LoVo (cell line): ENCODE measurements at places on chromosomes 1 and 21.

- no peak for DNase-seq
Measured at GRCh38 chr1:93528412-93528811, 80.5 kb downstream of the FNBP1L start.

- no peak for DNase-seq
Measured at GRCh38 chr1:240029418-240029817, 62.3 kb upstream of the FMN2 start.

- DNase-seq, result no peak
Measured at GRCh38 chr1:29123887-29124365, at the start of gene TMEM200B. TMEM200B (minus strand) TSS chr1:29123903; CDS start chr1:29121828, 2,075 bp downstream.

DNA sequence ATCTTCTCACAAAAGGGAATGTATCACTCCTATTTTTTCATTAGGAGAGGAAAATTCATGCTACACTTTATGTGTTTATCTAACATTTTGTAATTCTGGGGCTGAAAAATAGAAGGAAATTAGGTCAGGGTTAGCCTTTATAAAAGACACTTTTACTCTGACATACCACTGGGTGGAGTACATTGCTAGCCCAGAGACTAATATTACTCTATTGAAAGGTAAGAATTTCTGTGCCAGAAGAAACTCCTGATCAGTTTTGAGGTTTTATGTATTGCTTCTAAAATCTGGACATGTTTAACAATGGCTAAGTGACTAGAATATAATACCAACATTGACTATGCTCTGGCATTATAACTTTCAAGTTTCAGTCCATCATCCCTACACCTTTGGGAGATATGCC, 724.6 kb downstream of the USP25 start:
- DNase-seq, result no peak

GRCh38 chr1:26500488-26501175, 28.4 kb downstream of the HMGN2 start:
- DNase-seq, result peak; percentile 75

DNA sequence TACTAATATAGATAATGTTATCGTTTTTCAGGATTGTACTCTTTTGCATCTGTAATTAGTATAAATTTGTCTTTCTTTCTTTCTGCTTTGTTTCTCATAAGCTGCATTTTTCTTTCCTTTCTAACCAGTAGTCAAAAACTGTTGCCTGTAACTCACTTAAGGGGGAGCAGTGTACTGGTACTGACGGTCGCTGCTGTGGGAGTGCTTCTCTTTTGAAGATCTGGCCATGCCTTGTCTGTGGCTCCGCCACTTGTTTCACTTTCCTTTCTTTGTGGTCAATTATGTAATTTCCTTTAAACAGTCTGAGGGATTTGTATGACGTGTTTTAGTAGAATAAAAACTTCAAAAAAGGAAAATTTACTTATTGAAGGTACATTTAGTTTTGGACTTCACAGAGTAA, 37.0 kb downstream of the MIA3 start:
- no peak for DNase-seq

- no peak for DNase-seq
Measured at GRCh38 chr21:33020558-33021100, 5.1 kb upstream of the OLIG2 start.

GRCh38 chr1:234735916-234736315, 125.9 kb upstream of the IRF2BP2 start:
- no peak for DNase-seq

- no peak for DNase-seq
Measured at GRCh38 chr1:92487078-92487605, 417 bp upstream of the GFI1 start.

DNA sequence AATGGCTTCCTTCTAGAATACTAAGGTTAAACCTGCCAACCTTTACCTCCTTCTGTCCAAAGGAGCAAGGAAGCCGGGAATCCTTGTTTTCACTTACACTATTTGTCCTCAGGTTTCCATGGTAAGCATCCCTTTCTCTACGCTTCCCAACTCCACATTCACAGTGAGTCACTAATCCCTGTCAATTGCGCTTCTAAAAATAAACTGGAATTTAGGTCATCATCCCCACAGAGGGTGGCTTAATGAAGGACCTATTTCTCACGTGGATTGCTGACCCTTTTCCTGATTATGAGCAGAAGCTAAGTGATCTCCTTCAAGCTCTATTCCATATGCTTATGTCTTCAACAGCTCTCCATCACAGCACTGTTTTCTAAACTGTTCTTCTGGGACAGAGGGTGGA, 39.9 kb upstream of the ABCA4 start:
- no peak for DNase-seq

DNA sequence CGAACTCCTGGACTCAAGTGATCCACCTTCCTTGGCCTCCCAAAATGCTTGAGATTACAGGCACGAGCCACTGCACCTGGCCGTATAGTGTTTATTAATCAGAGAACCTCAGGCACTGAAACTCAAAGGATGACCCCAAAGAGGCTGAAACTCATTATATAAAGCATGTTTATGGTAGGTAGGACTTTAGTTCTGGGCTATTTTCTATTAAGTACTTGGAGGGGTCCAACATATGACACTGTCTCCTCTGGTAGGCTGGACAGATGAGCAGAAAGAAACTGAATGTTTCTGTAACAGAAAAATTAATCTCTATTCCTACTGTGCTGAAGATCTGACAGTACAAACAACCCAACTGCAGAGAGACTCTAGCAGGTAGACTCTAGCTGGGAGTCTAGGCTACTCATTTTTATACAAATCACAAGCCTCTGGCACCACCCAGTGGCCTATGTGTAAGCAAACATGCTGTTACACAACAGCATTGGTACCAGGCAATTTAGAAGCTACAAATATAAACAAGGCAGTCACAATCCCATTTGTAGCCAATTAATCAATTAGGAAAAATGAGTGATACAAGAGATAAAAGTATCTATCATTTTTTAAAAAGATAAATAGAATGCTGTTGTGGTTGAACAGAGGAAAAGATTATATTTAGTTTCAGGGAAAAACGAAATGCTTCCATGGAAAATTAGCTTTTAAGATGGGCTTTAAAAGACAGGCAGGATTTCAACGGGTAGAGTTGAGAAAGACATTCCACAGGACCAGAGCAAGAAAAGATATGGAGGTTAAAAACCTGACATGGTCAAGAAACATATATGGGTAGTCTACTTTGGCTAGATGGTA, 10.4 kb downstream of the DCAF8 start:
- peak; percentile 36 for DNase-seq

DNA sequence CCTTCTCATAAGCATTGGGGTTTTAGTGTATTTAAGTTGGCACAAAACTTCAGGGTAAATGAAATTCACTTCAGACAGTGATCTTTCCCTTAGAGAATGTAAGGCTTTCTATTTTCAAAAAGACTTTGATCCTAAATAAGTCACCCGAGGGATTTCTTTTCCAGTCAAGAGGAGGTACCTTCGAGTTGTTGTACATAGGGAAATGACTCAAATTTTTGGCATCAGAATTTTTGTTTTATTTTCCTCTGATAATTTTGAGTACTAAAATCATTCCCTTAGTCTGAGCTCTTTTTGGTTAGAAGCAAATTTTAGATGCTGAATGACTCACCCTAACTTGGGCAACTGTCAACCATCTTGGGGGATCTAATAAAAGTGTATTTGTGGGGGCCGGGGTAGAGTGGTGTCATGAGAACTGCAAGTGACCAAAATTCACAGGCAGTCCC, 193.9 kb downstream of the DHRS3 start:
- DNase-seq, result no peak

DNA sequence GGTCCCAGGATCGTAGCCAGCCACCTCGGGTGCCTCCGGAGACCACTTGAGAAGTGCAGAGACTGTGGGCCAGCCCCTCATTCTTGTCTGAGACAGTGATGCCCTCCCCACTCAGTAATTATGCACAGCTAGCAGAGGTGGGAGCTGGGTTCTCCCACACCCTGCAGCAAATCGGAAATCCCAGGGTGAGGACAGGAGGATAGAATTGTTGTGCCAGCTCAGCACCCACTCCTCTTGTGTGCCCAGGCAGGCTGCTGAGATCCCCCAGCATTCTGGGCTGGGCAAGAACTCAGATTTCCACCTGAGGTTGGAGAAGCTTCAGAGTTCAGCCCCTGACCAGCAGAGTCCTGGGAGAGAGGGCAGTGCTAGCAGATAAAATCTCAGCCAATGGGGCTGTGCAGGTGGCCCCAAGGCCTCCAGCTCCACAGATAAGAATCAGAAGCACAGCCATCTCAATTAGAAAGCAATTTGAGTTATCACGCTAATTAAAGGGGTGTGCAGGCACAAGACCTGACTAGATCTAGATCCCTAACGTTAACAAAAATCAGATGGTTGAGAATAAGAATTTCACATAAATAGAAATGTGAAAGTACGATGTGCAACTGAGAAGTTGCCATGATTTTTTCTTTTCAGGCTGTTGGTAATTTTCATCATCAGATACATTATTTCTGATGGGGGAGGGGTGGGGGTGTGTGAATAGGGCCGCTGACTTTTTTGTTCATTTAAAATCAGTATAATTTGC, 45.5 kb upstream of the IRF2BP2 start:
- DNase-seq, result no peak

DNA sequence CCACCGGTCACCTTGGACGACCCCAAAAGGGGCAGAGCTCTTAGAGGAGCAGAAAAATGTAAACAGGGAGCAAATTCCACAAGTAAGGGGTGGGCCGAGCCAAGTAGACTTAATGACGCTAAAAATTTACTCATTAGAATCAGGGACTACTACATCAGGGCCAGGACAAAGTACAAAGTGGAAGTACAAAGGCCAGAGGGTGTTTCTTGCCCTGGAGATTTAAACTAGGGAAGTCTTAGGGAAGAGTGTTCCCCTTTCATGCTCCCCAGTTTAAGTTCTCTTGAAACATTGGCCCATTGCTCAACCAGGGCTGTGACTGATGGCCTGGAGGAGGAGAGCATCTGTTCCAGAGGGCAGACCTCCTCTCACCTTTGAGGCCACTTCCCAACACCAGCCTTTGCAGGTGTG, 48.6 kb downstream of the BACH1 start:
- DNase-seq, result no peak

- no peak for DNase-seq
Measured at GRCh38 chr1:164902491-164902890, 343.5 kb downstream of the PBX1 start.

DNA sequence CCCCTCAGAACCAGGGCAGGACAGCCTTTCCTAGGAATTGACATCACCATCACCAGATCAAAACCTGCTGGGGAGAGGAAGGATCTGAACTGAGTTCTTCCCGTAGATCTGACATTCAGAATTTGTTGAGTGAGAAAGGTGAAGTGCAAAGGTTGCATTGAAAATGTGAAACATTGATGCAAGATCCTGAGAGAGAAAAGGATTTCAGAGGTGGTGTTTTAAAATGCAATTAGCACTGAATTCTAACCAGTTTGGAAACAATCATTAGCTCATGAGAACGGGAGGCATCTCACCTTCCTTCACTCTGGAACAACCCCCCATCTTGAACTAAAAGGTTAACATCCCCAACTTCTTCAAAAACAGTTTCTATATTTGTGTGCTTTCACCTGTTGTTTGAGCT, 20.4 kb downstream of the LMO4 start:
- no peak for DNase-seq

DNA sequence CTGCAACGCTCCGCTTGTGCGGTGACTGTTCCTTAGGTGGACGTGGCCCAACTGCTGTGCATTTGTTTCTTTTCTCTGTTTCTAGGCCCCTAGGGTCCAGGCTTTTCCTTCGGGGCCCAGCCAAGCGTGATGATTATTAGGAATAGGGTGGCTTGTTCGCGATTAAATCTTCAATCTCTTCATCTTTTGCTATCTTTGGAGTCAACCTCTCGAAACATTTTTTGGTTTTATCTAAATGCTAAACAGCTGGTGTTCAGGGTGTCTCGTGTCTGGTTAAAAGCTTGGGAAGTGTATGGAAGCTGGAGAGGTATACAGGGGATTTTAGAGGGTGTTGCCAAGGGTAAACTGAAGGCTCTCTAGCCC, 844 bp upstream of the PLD5 start:
- no peak for DNase-seq

GRCh38 chr1:96340686-96341085, 380.9 kb upstream of the PTBP2 start:
- DNase-seq, result no peak

GRCh38 chr1:181603735-181604410, 120.6 kb downstream of the CACNA1E start:
- DNase-seq, result no peak
